Stimulated activated CD8-positive, alpha-beta memory T cell treated with anti-CD3 and anti-CD28 coated beads, Interleukin-7, amount 100 ng/mL, for 1 hour (primary cell): ENCODE measurements at places on chromosomes 4 and X.

- no peak for DNase-seq
Observed at GRCh38 chr4:37885496-37885895, 5.4 kb upstream of the TBC1D1 start.

GRCh38 chrX:111013778-111014455 lies 82.1 kb upstream of the PAK3 start:
- DNase-seq: no peak

GRCh38 chr4:79390890-79391289 lies 17.1 kb downstream of the GK2 start:
- DNase-seq: no peak

DNA sequence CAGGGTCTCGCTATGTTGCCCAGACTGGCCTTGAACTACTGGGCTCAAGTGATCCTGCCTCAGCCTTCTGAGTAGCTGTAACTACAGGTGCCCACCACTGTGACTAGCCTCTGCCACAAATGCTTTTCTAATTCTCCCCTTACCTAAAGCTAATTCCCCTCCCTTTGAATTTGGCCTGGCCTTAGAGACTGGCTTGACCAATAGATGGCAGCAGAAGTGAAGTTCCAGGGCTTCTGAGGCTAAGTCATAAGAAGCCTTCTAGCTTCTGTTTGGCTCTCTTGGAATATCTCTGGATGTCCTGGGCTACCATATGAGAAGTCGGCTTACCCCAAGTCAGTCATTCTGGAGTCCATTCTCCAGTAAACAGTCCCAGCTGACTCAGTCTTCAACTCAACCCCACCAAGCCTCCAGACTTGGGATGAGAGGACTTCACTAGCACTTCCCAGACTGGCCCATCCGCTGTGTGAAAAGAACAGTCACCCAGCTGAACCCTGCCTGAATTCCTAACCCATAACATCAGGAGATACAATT lies 61.0 kb downstream of the HPRT1 start:
- DNase-seq: no peak

- no peak for DNase-seq
Observed at GRCh38 chr4:163930086-163930485, 435.6 kb downstream of the TMA16 start.

- no peak for DNase-seq
Observed at GRCh38 chr4:164931551-164932324, 45.7 kb downstream of the TRIM61 start.

- no peak for DNase-seq
Observed at GRCh38 chrX:40573763-40574162, 7.0 kb upstream of the ATP6AP2 start.

- DNase-seq: no peak
Observed at GRCh38 chr4:89136525-89136924, 25.2 kb downstream of the TIGD2 start.

DNA sequence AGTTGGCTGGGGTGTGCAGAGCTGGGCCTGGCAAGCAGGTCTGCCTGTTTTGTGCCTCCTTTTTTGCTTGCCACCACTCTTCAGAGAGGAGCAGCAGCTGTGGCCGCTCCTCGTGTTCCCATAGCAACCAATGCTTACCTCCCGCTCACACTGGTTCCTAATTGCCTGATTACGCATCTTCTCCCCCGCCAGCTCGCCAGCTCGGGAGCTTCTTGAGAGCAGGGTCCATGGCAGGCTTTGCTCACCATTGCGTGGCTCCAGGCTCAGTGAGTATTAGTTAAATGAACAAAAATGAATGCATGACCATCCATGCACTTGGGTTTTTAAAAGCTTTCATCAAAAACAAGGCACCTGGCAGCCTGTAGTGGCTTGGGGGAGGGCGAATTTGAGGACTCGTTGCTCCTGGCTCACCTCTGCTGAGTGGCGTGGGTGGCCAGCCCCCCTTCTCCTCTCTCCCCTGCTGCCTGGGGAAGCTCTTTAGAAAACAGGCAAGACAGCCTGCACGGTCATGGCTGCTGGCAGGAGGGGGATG lies 14.2 kb upstream of the PJA1 start:
- DNase-seq: no peak

GRCh38 chrX:36867143-36867542 lies 141.0 kb upstream of the FAM47C start:
- DNase-seq: no peak

DNA sequence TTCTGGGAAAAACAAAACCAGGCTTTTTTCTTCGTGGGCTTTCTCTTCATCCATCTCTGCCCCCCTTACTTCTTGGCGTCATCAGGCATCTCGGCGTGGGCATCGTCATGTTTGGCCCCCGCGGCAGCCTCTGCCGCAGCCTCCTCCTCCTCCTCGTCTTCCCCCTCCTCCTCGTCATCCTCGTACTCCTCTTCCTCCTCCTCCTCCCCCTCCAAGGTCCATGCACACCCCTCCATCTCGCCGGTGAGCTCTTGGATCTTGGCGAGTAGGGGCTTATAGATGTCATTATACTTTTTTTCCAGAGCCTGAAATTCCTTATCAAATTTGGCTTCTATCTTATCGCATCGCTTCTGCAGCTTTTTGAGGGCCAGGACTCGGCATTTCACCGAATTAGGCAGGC lies 488 bp downstream of the NAP1L5 start:
- no peak for DNase-seq

DNA sequence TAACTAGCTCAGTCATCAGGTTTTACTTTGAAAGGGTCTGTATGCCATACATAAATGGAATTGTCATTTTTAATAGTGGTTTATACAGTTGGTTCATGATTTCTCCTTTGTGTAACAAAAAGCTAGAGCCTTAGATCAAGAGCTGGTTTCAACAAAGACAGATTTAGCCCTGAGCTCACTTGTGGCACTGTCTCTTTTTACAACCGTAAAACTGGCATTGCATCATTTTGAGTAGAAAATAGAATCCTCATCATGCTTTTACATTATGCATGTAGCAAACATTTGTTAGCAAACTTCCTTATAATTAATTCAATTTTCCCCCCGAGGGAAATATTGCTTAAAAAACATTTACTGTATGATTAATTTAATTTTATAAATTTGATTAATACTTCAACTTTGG lies 1871.5 kb downstream of the ARAP2 start:
- DNase-seq: no peak

- DNase-seq: no peak
Observed at GRCh38 chrX:72030431-72030830, 101.3 kb downstream of the RTL5 start.

- DNase-seq: no peak
Observed at GRCh38 chr4:2787230-2788100, 5.4 kb upstream of the SH3BP2 start.

- DNase-seq: no peak
Observed at GRCh38 chr4:47741200-47741599, 96.7 kb downstream of the CORIN start.

DNA sequence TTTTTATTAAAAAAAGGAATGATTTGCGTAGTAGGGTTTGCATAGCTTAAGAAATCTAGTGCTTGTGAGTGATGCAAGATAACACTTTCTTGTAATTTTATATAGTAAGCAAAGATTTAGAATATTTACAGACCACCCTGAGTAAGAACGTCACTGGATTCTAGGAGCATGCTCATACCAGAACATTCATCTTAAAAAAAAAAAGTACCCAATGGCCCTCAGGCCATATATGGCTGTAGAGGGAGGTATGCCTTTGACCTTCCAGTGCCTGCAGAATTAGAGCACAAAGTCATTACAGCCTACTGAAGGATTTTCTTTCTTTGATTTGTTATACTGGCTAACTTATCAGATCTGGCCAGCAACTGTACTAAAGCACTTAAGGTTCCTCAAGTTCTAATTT lies 236.3 kb upstream of the GYPA start:
- DNase-seq: no peak

- DNase-seq: no peak
Observed at GRCh38 chr4:105181259-105181658, 34.6 kb downstream of the TET2 start.

- no peak for DNase-seq
Observed at GRCh38 chr4:30714408-30715031, 5.6 kb upstream of the PCDH7 start.

- DNase-seq: no peak
Observed at GRCh38 chrX:47498411-47498810, 15.4 kb upstream of the ZNF41 start.

- DNase-seq: no peak
Observed at GRCh38 chrX:109818976-109819375, 85.9 kb upstream of the ACSL4 start.

GRCh38 chr4:128256539-128256938 lies 31.1 kb downstream of the PGRMC2 start:
- DNase-seq: no peak

DNA sequence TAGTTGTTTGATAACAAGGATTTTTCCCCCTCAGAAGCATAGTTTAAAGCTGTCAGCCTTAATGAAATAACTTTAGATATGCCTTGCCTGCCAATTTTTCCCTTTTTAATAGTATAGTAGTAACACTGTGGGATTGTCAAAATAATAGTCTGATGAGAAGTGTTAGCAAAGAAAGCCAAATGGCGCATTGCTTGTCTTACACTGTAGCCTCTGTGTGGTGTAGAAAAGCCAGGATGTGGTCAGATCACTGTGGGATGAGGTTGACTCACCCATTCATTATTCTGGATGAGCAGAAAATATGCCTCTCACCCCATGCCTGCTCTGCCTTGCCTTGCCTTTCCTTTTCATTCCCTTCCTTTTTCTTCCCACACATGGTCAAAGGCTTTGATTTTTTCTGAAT lies 257.8 kb upstream of the NRK start:
- no peak for DNase-seq

GRCh38 chr4:40842318-40842717 lies 92.6 kb downstream of the NSUN7 start:
- DNase-seq: no peak

GRCh38 chrX:155819966-155820491 lies 61.1 kb upstream of the VAMP7 start:
- peak; percentile 5 for DNase-seq

DNA sequence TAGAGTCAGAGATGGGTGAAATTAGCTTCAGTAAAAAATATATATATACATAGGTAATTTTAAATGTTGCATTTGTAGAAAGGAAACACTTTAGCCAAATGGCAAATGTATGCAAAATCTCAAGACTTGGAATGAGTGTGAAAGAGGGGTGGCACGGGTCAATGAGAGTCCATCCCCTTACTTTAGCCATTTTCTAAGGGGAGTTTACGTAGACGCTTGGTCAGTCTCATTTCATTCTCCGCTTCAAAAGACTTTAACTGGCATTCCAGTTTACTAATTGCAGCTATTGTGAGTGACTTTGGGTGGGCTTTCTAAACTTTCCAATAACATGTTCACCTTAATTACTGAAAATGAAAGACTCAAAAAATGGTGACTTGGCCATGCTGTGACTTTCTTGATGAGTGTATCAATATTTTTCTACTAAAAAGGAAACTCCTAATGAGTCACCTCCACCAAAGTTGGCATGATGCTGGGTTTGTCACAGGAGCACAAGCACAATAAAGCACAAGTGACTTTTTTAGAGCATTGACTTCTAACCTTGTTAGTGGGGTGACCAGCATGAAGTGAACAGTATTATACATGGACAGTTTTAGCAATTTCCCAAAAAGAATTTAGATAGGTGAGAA lies 356.0 kb upstream of the RASGEF1B start:
- DNase-seq: no peak

DNA sequence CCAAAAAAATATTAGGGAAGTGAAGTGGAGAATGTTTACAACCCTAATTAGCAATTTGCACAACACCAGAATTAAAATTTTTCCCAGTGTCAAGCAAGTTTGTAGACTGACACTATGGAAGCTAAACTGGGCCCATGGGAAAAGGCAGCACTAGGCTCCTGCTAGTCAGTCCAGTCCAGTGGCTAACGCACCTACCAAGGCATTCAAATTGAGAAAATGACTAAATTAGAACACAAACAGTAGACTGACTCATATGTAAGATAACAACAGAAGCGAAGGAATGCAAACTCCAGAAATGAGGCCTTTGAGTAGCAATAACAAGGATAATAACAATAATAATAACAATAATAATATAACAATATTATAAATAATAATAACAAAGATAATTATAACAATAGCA lies 90.7 kb downstream of the GRIA3 start:
- no peak for DNase-seq

- DNase-seq: no peak
Observed at GRCh38 chrX:23396263-23396662, 61.6 kb downstream of the PTCHD1 start.

- no peak for DNase-seq
Observed at GRCh38 chr4:170139764-170140163, 50.0 kb upstream of the AADAT start.

GRCh38 chr4:23233596-23233995 lies 540.9 kb downstream of the GBA3 start:
- no peak for DNase-seq

- no peak for DNase-seq
Observed at GRCh38 chrX:46630141-46630540, 56.6 kb downstream of the CHST7 start.

DNA sequence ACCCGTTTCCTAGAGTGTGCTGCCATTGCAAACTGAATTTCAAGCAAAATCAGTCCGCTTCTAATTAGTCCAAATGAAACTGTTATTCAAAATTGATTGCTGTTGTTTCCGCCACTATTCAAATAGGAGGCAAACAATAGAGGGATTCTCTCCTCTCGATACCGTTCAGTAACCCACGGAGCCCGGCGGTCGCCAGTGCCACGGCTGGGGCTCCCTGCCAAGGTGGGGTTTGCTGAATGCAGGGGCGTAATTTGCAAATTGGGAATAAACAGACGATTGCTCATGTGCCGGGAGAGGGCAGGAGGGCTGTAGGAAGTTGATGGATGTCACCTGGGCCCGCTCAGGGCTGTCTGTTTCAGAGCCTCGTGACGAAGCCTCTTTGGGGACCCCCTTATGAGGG lies 8.8 kb downstream of the ADRA2C start:
- DNase-seq: no peak

GRCh38 chr4:242121-242848 lies 63.0 kb downstream of the ZNF732 start:
- DNase-seq: peak; percentile 30

GRCh38 chr4:138311771-138312535 lies 69.8 kb upstream of the SLC7A11 start:
- DNase-seq: no peak

GRCh38 chr4:1285790-1286553 lies 3.7 kb upstream of the MAEA start:
- no peak for DNase-seq

DNA sequence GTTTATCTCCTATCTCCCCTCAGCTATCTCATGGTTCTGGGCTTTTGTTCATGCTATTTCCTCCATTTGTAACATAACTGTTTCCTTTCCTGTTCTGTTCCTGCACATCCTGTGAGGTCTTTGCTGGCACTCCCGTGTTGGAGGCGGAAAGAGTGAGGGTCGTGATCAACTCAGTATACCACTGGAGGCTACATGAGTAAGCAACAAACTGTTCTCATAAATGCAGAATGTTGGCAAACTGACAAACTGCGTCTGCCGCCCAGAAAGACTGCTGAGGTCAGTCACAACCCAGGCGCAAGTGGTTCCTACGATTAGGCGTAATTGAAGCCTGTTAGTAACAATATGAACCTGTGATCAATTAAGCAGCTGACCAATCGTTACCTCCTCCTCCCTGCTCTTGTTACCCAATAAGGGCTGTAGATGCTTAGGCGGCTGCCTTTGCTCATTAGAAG lies 48.8 kb downstream of the C4orf33 start:
- no peak for DNase-seq
